ENCODE measurements at places on chromosomes 6 and 20.

GRCh38 chr6:154613137-154613676 is 102.7 kb upstream of the CNKSR3 start:
- DNase-seq: no peak

GRCh38 chr20:61937146-61937962 is 128.3 kb downstream of the TAF4 start:
- no peak for DNase-seq

GRCh38 chr6:106025655-106026054 is 60.5 kb upstream of the PRDM1 start:
- DNase-seq: no peak

DNA sequence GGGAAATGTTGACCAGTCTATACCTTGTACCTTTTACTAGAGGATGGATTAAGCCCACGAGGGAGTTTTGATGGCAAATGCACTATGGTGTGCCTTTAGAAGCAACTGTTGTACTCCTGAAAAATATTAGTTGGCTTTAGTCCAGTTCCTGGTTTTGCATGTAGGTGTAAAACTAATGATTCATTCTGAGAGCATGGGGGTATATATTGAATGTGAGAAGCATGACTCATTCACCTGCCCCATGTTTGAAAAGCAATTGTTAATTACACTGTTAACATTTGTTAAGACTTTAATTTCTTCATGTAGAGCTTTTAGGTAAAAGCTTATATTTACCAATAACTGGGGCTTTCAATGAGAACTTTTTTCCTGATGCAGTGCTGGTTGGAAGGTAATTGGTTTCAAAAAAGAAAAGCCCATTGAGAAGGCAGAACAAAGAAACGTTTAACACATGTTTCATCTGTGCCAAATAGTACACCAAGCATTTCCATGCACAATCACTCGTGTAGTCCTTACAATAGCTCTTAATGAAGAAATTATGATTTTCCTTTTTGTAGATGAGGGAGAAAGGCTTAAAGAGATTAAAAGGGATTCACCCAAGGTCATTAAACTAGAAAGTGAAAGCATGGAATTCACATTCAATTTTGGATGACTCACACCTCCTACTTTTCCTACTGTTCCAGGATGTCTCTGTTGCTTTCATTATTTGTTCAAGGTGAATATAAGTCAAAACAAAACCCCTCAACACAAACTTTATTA is 134.1 kb downstream of the CCDC170 start:
- DNase-seq: no peak

DNA sequence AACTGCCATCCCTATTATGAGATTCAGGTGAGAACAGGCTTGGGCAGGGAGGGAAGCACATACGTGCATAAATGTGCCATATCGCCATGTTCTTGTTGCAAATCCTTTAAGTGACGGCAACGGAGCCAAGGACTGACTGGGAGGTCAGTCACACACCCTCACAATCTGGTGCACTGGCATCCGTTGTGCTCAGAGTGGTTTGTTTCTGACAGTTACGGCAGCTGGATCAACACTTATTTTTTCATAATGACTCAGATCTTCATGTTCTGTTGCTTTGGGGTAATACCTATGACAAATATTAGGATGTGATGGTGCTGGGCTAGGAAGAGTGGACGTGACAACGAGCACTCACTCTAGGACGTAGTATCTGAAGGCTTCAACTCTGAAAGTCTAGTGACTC is 56.2 kb upstream of the PREP start:
- peak; percentile 4 for DNase-seq

Data from stimulated activated CD4-positive, alpha-beta T cell treated with anti-CD3 and anti-CD28 coated beads, Interleukin-15, amount 100 ng/mL, for 48 hours (primary cell).